ENCODE measurements at places on chromosomes 3 and 15.

- DNase-seq: no peak
Observed at GRCh38 chr3:88713233-88713691, 394.2 kb upstream of the EPHA3 start.

- no peak for DNase-seq
Observed at GRCh38 chr3:3615533-3615932, 183.7 kb upstream of the LRRN1 start.

GRCh38 chr15:86661580-86661979 lies 581.9 kb downstream of the AGBL1 start:
- DNase-seq: no peak

GRCh38 chr3:108125550-108126071 lies 34.8 kb upstream of the CD47 start:
- DNase-seq: no peak

DNA sequence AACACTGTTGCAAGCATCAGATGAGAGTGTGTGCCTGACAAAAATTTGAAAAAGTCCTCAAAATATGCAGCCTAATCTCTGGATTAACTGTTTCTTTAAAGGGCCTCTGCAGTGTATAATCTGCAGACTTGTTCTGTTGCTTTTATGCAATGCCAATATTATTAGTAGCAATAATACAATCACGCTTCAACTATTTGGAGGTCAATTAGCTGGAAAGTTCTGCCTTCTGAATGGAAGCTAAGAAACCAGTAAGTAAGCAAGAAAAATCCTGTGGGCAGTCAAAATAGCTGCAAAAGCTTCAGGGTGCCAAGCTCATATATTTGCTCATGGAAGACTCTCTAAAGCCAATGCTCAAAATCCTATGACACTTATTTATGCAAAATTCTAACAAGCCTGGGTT lies 153.2 kb upstream of the NR2F2 start:
- no peak for DNase-seq
